ENCODE measurements at places on chromosomes 1 and 21.

- no peak for DNase-seq
These were observed 100.9 kb upstream of the MARK1 start for GRCh38 chr1:220426989-220427388.

DNA sequence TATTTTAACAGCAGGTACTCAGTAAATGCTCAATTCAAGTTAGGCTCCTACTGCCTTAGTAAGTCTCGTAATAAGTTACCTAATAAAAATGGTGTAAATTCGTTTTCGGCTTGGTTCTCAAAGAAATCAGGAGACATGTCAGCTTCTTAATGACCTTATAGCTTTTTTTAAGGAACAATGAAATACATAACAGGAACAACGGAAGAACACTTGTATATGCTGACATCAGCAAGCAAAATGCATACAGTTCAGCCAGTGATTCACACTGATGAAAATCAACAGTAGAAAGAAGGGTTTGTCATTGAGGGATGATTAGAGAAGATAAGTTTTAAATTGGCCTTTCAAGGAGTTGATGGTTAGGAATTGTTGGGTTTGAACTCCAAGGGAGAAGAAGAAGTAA is 13.3 kb downstream of the RPTN start:
- DNase-seq, result no peak

DNA sequence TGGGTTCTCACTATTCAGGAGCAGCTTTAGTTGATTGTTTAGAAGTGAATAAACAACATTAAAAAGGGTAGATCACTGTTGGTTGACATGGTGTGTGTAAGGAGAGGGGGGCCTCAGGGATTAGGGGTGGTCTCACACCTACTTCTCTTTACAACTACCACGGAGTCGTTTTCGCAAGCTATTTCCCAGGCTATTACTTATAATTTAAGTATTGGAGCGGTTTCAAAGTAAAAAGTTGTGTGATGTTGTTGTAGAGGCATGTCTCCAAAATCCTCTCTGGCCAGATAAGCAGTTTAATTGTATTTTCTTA is 1.3 kb downstream of the GPSM2 start:
- DNase-seq, result no peak

- peak; percentile 12 for DNase-seq
These were observed 94.2 kb downstream of the PLXNA2 start for GRCh38 chr1:208149776-208150514.

- no peak for DNase-seq
These were observed 171.5 kb upstream of the CAMK1G start for GRCh38 chr1:209412036-209412435.

GRCh38 chr1:23732363-23733224 is 10.7 kb upstream of the ELOA start:
- no peak for DNase-seq

DNA sequence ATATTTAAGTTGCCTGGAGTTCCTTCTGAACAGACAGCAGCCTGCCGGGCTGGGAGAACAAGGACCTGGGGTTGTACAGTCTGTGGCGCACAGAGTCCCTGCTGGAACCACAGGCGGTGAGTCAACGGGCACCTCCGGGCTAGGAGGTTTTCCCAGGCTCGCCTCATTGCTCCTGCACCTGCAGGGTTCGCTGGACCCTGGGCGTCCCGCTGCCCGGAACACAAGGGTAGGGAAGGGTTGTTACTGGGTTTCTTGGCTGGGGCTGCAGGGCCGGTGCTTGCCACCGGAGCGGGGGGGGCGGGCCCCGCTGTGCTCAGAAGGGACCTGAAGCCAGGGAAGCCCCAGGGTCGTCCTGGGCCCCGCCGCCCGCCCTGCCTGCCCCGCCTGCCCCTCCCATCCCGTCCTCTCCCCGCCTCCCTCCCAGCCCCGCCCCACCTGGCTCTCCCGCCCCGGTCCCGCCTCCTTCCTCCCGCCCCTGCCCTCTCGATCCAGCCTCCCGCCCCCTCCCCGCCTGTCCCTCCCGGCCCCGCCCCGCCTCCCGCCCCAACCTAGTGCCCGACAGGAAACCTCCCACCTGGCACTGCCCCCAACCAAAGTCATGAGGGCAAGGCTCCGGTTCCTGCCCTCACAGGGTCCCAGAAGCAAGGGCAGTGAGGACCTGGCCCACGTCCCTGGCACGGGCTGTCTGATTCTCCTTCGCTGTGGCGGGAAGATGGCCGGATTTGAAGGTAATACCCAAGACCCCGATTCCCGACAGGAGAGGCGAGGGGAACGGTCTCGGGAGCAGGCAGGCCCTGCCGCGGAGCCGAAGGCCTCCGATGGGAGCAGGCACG is 6.8 kb downstream of the JMJD4 start:
- peak; percentile 78 for DNase-seq

GRCh38 chr1:17763995-17764394 is 8.9 kb downstream of the ACTL8 start:
- DNase-seq, result no peak

GRCh38 chr1:235876402-235876841 is 9.7 kb upstream of the LYST start:
- DNase-seq, result no peak

DNA sequence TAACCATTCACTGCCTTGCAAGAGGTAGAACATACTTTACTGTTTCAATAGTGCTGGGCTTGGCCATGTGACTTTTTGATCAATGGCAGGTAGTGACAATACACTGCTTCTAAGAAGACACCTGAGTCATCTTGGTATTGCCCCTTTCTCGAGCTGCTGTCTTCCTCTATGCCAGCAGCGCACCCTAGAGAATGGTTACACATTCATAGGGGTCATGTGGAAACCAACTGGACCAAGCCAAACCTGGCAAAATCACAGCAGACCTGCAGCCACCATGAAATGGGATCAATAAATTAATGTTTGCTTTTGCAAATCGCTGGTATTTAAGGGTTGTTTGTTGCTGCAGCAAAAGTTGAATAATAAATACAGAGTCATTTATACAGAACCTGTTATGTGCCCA is 122.3 kb downstream of the GRIK1 start:
- no peak for DNase-seq

DNA sequence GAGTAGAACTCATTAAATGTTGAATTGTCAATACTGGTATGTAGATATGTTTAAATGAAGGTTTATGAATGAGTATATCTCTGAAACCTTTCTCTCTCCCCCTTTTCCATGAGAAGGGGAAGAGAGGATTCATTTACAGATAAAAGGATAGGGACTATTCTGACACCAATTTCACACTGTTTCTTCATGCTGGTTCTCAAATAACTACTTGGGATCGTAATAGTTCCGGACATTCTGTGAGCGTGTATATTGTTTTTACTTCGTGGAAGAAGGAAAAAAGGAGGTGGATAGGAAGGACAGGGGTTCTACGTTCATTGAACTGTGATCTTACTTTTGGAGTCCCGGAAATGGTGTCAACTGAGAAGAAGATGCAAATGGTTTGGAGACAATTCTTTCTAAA is 284.2 kb downstream of the GRIK1 start:
- DNase-seq, result no peak

DNA sequence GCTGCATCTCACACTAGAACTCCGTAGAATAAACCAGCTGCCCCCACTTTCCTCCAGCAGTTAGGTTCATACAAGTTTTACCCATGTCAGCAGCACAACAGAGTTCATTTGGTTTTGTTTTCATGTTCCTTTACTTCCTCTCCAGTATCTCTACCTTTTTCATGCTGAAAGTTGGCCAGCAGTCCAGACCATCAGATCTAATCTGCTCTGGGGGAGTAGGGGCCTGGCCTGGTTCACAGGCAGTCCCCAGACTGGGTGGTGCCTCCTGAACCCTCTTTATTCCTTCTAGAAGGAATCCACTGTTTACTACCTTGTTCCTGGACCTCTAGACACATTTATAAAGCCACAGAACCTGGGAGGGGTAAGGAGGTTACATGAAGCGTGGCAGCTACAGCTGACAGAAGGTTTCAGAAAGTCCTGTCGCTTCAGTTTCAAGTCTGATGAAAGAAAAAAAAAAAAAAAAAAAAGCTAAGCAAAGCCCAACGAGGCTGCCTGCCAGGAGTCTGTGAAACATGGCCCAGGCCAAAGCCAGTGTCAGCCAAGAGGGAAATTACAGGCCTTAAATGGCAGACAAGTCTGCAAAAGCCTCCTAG is 184.6 kb upstream of the JUN start:
- DNase-seq, result no peak

GRCh38 chr21:43653626-43654025 is 5.7 kb downstream of the HSF2BP start:
- no peak for DNase-seq

GRCh38 chr1:202249846-202250245 is 56.2 kb downstream of the LGR6 start:
- no peak for DNase-seq

GRCh38 chr1:177183836-177184235 is 13.1 kb downstream of the BRINP2 start:
- no peak for DNase-seq

GRCh38 chr1:20485527-20486456 is at the start of gene CAMK2N1:
Gene CAMK2N1 (minus strand): TSS chr1:20486210. CDS start chr1:20485379, 831 bp downstream.
- DNase-seq, result peak; percentile 89

DNA sequence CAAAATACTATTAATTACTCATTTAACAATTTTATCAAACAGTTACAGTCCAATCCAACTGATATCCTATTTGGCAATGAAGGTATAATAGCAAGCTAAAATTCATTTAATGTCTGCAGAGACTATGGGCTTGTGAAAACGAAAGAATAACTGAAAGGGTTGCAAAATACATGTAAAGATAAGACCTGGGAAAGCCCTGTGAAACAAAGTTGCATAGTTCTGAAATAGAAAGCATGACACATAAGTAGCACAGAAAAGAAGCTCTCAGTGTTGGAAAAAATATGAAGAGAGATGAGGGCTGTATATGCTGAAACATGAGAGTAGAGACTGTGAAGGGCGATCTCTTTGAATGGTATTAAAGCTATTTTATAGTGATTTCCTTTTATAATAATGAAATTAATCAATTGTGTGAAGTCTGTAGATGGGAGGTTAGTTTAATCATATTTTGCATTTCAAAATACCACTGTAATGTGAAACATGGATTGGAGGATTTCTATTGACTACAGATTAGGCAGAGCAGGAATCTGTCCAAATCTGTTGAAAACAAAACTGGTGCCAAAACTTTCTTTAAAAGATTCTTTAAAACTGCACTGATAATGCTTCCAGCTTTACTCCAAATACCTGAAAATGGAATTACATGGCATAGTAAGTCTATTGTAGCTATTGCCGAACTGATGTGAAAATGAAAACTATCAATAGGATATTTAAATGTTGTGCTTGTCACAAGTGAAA is 1518.9 kb upstream of the B3GALT2 start:
- DNase-seq, result no peak

GRCh38 chr1:26003756-26004155 is 5.9 kb upstream of the PAFAH2 start:
- no peak for DNase-seq

DNA sequence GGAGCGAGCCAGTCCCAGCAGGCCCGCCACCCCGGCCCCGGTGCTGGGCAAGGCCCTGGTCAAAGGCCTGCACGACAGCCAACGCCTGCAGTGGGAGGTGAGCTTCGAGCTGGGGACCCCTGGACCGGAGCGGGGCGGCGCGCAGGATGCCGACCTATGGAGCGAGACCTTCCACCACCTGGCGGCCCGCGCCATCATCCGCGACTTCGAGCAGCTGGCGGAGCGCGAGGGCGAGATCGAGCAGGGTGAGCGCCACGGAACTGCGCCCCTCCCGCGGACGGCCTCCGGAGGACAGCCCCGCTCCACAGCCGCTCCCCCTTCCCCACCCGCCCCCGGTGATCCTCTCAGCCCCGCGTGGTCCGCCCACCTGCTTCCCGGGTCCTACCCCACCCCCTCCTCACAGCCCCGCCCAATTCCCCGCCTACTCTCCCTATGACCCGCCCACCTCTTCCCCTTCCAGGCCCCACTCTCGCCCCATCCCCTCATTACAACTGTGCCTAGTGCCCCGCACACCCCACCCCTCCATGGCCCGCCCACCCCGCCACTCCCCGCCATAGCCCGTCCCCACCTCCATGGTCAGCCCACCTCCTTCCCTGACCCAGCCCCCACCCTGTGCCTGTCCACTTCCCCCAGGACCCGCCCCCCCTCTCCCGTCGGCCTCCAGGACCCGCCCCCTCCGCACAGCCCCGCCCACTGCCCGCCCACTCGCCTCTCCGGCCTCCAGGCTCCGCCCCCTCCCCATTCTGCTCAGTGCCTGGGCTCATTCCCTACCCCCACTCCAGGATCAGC is 52.7 kb downstream of the VWA5B1 start:
- DNase-seq, result no peak
